ENCODE measurements at places on chromosomes 3 and 15.

DNA sequence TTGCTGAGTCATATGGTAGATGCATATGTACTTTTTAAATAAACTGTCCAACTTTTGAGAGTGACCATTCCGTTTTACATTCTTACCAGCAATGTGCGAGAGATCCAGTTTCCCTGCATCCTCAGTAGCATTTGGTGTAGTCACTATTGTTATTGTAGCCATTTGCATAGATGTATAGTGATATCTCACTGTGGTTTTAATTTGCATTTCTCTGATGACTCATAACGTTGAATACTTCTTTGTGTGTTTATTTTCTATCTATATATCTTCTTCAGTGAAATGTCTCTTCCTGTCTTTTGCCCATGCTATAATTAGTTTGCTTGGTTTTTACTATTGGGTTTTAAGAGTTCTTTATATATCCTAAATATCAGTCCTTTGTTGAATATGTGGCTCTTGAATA is 255.7 kb upstream of the GRM7 start:
- no peak for DNase-seq

DNA sequence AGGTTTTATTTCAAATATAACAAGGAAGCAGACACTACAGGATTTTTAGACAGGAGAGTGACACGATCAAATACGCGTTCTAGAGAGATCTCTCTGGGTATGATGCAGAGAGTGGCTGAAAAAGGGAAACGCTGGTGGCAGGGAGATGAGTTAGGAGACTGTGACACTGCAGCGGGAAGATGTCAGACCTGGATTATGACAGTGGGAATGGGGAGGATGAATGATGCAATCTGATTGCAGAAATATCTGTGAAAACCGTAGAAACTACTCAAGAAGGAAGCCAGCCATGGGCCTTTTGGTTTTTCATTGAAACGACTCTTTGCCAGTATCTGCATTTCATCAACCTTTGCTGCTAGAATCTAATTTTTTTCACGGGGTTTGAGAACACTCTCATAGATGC is 157.9 kb downstream of the FAM43A start:
- no peak for DNase-seq

GRCh38 chr15:72827226-72827625 is 43.7 kb upstream of the ADPGK start:
- peak; percentile 11 for DNase-seq

DNA sequence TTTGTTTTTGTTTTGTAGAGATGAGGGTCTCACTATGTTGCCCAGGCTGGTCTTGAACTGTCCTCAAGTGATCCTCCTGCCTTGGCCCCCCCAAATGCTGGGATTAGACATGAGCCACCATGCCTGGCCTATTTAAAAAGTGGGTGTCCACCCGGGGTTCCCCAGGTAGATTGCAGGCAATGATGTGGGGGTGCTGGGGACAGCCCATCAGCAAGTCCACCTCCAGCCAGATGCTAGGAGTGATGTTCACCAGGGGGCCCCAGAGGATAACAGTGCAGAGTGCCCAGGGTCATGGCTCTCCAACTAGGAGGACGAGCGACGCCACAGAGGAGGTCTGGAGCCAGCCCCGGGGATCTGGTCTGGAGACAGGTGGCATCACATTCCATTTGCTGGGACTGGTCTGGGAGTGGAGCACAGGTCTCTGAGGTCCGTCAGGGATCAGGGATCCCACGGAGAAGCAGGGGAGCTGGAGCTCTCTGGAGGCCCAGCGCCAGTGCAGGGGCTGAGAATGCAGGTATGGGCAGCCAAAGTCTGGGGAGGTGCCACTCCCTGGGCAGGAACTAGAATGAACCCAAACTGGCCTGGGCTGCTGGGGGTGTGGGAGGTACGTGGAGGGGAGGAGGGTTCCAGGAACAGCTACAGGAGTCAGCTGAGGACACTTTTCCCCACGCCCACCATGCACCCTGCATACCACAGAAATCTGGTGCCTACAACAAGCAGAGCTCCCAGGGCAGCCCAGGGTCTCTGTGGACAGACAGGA is 51.2 kb upstream of the PCSK6 start:
- DNase-seq = peak; percentile 2

- no peak for DNase-seq
Observed at GRCh38 chr3:114760679-114761078, 386.4 kb downstream of the ZBTB20 start.

DNA sequence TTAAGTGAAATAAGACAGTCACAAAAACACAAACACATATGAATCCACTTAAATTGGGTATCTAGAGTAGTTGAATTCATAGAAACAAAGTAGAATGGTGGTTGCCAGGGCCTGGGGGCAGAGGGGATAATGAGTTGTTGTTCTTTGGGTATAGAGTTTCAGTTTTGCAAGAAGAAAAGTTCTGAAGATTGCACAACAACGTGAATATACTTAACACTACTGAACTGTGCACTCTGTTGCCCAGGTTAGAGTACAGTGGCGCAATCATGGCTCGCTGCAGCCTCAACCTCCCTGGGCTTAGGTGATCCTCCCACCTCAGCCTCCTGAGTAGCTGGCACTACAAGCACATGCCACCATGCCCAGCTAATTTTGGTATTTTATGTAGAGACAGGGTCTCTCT is 14.9 kb downstream of the GRAMD2A start:
- DNase-seq = no peak

- DNase-seq = no peak
Observed at GRCh38 chr3:4835616-4836043, 143.6 kb upstream of the BHLHE40 start.

- no peak for DNase-seq
Observed at GRCh38 chr15:32871883-32872282, 154.1 kb downstream of the GREM1 start.

GRCh38 chr15:100194996-100195395 is 146.8 kb downstream of the ADAMTS17 start:
- no peak for DNase-seq

GRCh38 chr3:20079621-20080020 is 39.4 kb downstream of the KAT2B start:
- DNase-seq = no peak

DNA sequence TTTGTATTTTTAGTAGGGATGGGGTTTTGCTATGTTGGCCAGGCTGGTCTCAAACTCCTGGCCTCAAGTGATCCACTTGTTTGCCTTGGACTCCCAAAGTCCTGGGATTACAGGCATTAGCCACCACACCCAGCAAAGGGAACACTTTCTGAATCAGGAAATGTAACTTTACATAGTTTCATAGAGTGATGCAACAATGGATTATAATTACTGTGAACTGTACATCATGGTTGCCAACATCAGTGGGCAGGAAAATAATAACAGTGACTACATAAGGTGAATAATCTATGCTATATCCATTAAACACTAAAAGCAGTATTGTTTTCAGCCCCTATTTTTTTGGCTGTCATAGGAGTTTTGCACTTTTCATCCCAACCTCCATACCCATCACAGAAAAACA is 5.0 kb upstream of the KPNA1 start:
- DNase-seq = peak; percentile 18

DNA sequence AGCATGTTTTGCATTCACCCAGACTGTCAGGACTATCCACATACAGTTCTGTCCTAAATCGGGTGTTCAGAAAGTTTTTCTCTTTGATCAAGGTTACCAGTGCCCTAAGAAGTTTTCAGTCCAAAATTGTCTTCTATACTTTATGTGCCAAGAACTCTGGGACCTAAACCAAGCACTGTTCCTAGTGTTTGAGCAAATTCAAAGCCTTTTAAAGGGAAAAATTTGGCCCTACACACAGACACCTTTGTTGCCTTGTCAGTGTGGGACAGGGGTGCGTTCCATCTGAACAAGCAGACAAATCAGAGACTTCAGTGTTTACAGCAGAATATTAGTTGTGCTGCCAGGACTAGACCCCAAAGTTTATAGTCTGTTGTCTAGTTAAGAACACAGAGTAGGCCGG is 50.6 kb downstream of the DGKG start:
- DNase-seq = no peak

DNA sequence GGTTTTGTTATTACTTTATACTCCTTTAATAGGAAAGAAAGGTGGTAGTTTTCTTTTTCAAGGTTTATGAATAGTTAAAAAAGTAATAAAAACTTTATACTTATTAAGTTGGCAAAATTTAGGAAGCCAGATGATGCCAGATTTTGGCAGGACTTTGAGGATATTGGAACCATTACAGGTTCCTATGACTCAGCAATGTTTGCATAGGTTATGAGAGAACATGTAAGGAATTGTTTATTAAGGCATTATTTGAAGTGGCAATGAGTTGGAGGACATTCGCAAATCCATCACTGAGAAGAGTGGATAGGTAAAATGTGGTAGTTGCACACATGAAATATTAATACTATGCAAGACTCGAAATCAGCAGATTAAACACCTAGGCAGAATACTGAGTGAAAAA is 29.9 kb downstream of the CDAN1 start:
- DNase-seq = peak; percentile 73

DNA sequence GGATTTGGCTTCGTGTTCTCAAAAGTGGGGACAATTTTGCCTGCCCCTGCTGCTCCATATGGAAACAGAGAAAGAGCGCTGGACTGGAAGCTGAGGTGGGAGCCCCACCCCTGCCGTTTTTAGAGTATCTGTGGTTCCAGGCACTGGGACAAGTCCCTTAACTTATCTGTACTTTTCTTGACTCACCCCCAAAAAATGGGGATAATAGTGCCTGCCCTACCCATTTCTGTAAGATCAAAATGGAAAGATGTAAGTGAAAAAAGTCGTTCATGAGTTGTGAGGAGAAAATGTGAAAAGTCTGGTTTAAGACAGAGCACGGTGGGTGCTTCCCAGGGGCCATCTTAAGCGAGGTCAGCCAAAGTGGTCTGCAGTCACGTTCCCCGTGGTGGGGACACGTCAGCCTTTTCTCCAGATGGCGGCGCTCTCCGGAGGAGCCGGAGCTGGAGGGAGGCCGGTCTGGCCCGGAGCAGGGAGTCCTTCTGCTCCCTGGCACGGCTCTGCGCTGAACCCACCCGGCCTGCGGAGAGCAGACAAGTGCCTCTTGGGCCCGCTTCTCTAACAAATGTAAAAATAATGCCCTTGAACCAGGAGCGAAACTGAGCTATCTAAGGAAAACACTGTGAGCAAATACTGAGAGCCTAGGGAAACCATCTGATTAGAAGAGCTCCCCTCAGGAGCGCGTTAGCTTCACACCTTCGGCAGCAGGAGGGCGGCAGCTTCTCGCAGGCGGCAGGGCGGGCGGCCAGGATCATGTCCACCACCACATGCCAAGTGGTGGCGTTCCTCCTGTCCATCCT is at the start of gene CLDN18:
Gene CLDN18, plus strand, starts transcription at position 690 of the 797 bp plus-strand sequence. Its CDS starts 61 bp downstream, at position 751.
- DNase-seq = no peak

GRCh38 chr3:112813723-112814171 is 32.9 kb downstream of the CD200R1L start:
- DNase-seq = peak; percentile 45

- DNase-seq = peak; percentile 97
Observed at GRCh38 chr15:37824717-37825382, 109.6 kb upstream of the TMCO5A start.

DNA sequence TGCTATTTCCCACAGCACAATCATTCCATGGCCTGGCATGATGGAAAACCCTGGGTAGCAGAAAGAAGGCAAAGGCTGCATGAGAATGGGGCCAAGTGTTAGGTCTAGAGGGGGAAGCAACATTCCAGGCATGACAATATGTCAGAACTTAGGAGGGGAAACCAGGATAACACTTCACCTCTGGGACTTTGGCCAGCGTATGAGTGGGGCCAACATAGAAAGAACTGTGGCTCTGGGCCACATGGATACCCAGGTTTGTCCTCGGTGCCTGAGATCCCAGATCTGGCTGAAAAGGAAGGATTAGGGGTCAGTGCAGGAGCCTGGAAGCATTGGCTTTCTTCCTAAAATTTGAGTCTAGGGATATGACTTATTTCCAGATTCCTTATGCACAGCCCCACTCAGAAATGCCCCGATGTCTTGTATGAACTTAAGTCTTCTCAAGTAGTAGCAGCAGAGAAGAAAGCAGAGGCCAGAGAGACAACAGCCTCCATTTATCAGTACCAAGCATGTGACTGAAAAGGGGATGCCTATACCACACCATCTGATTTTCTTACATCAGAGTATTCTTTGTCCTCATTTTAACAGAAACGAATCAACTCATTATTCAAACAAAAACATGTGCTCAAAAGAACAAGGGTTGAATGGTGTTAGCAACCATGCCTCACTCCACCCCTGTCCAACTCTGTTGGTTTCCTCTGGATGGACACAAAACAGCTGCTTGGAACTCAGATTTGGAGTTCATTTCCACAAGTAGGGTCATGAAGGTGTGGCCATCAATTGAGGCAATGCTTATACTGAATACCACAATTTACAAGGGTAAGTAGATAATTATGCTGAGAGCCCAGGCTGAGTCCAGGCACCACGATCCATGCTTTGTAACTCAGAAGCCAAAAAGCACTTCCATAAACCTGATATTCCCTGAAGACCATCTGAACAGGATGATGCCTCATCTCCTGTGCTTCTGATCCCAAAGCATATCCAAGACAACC is 43.7 kb upstream of the NDUFB4 start:
- DNase-seq = peak; percentile 35

- peak; percentile 54 for DNase-seq
Observed at GRCh38 chr3:139937674-139938279, 2.8 kb downstream of the CLSTN2 start.

DNA sequence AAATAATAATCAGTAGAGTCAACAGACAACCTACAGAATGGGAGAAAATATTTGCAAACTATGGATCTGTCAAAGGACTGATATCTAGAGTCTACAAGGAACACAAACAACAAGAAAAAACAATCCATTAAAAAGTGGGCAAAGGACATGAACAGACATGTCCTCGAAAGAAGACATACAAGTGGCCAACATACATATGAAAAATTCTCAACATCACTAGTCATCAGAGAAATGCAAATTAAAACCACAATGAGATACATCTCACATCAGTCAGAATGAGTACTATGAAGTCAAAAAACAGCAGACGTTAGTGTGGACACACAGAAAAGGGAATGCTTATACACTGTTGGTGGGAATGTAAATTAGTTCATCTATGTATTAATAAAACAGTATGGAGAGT is 33.7 kb downstream of the SLC2A2 start:
- DNase-seq = peak; percentile 58

GRCh38 chr15:83613714-83614113 is 40.2 kb upstream of the ADAMTSL3 start:
- peak; percentile 2 for DNase-seq

- DNase-seq = no peak
Observed at GRCh38 chr3:101050866-101051265, 57.6 kb upstream of the ABI3BP start.

- peak; percentile 81 for DNase-seq
Observed at GRCh38 chr15:67148196-67148701, 82.8 kb downstream of the SMAD3 start.

GRCh38 chr3:59381282-59381681 is 331.5 kb upstream of the CFAP20DC start:
- no peak for DNase-seq

DNA sequence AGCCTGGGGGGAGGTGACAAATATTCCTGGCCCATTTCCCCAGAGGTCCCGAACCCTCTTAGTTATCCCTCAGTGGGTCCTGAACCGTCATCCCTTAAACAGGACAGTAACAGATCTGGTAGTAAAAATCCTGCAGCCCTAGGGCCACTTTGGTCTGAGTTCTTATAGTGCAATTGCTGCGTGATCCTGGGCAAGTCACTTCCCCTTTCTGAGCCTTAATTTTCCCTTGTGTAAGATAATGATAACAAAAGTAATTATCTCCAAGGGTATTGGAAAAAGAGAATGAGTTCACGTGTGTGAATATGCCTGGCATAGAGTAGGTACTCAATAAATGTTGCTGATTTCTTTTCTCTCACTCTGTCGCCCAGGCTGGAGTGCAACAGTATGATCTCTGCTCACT is 2.9 kb upstream of the JAGN1 start:
- DNase-seq = no peak

Data from fibroblast of mammary gland (primary cell).